ENCODE measurements at places on chromosomes 16 and 17. TPM values are rescaled to one million over a fixed set of nuclear protein-coding genes. Genes with fewer than 3 reads are reported as not detected.

DNA sequence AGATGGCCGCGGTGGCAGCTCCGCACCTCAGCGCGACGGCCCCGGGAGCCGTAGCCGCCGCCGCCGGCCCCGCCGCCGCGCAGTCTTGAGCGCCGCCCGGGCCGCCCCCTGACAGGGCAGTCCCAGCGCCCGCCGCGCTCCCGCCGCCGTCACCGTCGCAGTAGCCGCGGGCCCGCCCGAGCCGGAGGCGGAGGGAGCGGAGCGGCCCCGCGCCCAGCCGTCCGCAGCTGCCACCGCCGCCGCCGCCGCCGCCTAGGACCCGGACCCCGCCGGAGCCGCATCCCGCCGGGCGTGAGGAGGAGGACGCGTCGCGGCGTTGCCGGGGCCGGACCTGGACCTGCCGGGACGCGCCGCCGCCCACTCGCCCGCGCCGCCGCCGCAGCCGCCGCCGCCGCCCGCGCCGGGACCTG is 218 bp downstream of the TNRC6C start:
- peak overlapping the region; percentile 69 for H3K4me3 ChIP-seq
- no peak overlapping the region for H3K27ac ChIP-seq
- H3K4me1 ChIP-seq = peaks cover 14% of the 10 kb centered on the region
- H3K36me3 ChIP-seq = no peaks in the 10 kb centered on the region

The ZNF319 gene
- total RNA-seq = 12.4 TPM

- no peaks in the 10 kb centered on the region for H3K36me3 ChIP-seq
- no peaks in the 10 kb centered on the region for H3K4me1 ChIP-seq
- no peak for DNase-seq
- H3K4me3 ChIP-seq = no peak overlapping the region
These were observed 57.6 kb upstream of the LHX1 start for GRCh38 chr17:36879624-36880131.

DNA sequence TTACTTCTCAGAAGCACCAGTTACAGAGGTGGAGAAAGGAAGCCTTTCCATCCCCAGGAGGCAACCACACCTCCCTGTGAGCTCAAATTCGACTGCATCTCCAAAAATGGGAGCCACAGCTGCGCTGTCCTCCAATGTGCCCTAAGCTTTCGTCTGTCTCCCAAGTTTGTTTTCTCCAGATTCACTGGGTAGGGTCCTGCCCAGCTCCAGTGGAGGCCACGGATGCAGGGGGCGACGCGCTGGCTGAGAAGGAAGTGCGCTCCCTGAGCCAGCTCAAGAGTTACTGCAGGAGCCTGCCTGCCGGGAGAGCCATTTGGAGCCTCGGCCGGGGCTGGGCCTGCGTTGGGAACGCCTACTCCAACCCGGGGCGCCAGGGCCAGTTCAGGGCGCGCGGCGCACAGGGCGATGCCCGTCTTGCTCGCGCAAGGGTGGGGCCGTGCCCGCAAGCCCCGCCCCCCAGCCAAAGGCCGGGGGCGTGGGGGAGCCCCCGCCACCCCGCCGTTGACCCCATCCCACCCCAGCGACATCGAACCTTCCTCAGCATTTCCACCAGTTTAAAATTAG is 19.5 kb downstream of the SIAH1 start:
- H3K4me3 ChIP-seq = peak overlapping the region; percentile 67
- H3K27me3 ChIP-seq = no peaks in the 10 kb centered on the region
- H3K27ac ChIP-seq = peak overlapping the region; percentile 80
- no peaks in the 10 kb centered on the region for H3K36me3 ChIP-seq
- DNase-seq = peak; percentile 92

The HAS3 gene
- total RNA-seq = 0.46 TPM

DNA sequence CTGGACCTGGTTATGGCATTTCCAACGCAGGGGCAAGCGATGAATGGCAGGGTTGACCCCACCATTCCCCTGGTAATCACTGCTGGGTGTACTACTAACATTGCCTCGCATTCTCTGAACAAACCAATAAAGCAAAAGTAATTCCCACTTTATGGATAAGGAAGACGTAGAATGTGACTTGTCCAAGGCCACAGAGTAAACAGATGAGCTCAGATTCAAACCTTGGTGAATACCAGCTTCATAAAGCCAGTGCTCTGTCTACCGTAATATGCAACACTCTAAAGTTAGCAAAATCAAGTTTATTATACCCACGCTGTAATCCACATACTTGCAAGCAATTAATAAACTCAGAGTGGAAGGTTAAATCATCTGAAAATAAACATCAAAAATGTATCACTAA is 59.6 kb downstream of the ANKFY1 start:
- no peak overlapping the region for H3K27ac ChIP-seq
- DNase-seq = no peak
- no peaks in the 10 kb centered on the region for H3K4me1 ChIP-seq

DNA sequence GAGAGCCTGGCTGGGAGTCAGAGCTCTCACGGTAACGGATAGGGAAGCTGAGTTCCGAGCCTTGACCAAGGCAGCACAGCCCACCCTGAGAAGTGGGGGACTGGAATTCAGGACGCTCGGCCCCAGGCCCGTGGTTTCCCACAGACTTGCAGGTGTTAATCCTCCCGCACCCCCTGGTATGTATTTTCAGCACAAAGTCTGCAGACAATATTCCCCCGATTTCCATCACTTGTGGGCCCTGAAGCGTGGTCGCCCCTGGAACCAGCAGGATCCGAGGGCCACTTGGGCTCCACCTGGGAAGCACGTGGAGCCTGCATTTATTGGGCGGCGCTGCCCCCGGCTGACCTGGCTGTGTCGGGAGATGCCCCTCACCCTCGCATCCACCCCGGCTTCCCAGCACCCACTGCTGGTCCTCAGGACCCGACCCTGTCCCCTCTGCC is 60.2 kb downstream of the WSB1 start:
- H3K4me1 ChIP-seq = peaks cover 4% of the 10 kb centered on the region
- no peak for DNase-seq
- no peak overlapping the region for H3K27ac ChIP-seq
- no peaks in the 10 kb centered on the region for H3K36me3 ChIP-seq
- H3K4me3 ChIP-seq = peak overlapping the region; percentile 51

The EPN2 gene
- total RNA-seq = 43.5 TPM

Measured in cardiac muscle cell (in vitro differentiated cells and primary cell).